ENCODE measurements at places on chromosomes 6 and 20. TPM values are rescaled to one million over a fixed set of nuclear protein-coding genes. Genes with fewer than 3 reads are reported as not detected.

Gene MOG
- total RNA-seq = not detected

Gene GJA10
- 1.3 TPM for total RNA-seq

Gene LPA
- not detected for total RNA-seq

Gene HAO1
- total RNA-seq = not detected

Gene DEFB121
- not detected for total RNA-seq

Gene EYA4
- not detected for total RNA-seq

Gene POM121L2
- not detected for total RNA-seq

Gene C6orf15
- not detected for total RNA-seq

Gene CRISP2
- total RNA-seq = not detected

Gene SMPDL3A
- not detected for total RNA-seq

Gene CBLN4
- not detected for total RNA-seq

Gene MYL9
- not detected for total RNA-seq

Gene LINC00237
- total RNA-seq = 0.14 TPM

Gene SEL1L2
- not detected for total RNA-seq

- no peak overlapping the region for H3K4me3 ChIP-seq
- H3K27me3 ChIP-seq = no peaks in the 10 kb centered on the region
- H3K36me3 ChIP-seq = peaks cover 3% of the 10 kb centered on the region
- peaks cover 14% of the 10 kb centered on the region for H3K4me1 ChIP-seq
Observed at GRCh38 chr20:42756991-42757390, 432.7 kb downstream of the PTPRT start.

DNA sequence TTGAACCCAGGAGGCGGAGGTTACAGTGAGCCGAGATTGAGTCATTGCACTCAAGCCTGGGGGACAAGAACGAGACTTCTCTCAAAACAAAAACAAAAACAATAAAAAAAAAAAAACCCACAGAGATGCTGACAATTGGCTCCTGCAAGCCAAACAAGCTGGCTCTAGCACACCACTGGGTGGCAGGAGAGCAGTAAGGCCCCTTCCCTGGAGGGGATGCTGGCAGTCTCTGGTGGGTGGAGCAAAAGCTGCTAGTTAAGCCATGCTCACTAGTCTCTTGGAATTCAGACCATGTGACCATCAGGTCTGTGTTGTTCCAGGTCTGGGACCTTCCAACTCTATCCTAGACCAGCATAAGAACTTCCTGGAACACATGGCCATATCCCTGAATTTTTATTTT, 18.9 kb upstream of the DSN1 start:
- H3K4me1 ChIP-seq = peaks cover 8% of the 10 kb centered on the region
- no peaks in the 10 kb centered on the region for H3K27me3 ChIP-seq
- peaks cover 51% of the 10 kb centered on the region for H3K36me3 ChIP-seq
- H3K4me3 ChIP-seq = no peak overlapping the region
- H3K27ac ChIP-seq = no peak overlapping the region
- DNase-seq = peak; percentile 77

- no peaks in the 10 kb centered on the region for H3K36me3 ChIP-seq
- no peaks in the 10 kb centered on the region for H3K27me3 ChIP-seq
- no peak for DNase-seq
Observed at GRCh38 chr6:67328269-67328668, 1306.8 kb upstream of the ADGRB3 start.

DNA sequence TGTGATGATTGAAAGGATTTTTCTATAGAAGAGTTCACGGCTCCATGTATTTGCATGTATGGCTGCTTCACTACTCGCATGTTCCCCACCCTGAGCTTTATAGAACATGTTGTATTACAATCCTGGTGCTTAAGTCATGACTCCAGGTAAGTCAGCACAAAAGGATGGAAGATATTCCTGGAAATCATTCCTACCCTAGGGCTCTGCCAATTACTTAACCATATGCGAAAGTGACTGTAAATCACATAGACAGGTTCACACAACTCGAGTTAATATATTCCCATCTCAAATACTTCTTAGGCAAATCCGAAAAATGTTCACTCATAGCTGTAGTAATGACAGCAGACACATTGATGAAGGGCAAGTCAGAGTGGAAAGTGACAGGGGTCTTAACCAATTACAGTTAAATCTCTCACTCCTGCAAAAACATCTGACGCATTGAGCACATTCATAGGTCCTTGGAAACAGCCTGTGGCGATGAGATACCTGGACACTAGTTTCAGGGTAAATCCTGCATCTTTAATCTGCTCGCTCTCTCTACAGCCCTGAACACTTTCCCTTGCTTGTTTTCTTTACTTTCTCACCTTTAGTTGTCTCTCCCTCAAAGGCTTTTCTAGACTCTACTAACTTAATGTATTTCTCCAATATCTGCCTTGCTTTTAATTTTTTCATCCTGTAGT, 35.1 kb downstream of the RNF217 start:
- H3K36me3 ChIP-seq = no peaks in the 10 kb centered on the region
- peaks cover under 1% of the 10 kb centered on the region for H3K4me1 ChIP-seq
- no peak overlapping the region for H3K4me3 ChIP-seq
- H3K27ac ChIP-seq = no peak overlapping the region
- no peaks in the 10 kb centered on the region for H3K27me3 ChIP-seq

DNA sequence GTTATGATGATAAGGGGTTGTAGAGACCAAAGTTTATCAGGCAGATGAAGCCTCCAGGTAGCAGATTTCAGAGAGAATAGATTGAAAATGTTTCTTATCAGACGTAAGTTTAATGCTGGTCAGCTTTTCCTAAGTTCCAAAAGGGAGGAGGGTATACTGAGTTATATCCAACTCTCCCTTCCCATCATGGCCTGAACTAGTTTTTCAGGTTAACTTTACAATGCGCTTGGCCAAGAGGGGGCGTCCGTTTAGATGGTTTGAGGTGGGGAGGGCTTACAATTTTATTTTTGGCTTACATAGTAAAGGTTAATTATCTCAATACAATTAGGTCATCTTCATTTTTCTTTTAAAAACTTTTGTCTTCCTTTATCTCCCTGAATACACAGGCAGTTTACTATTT, 19.4 kb upstream of the IL22RA2 start:
- DNase-seq = peak; percentile 29
- no peaks in the 10 kb centered on the region for H3K4me1 ChIP-seq
- no peak overlapping the region for H3K27ac ChIP-seq

- H3K27me3 ChIP-seq = no peaks in the 10 kb centered on the region
- H3K4me1 ChIP-seq = no peaks in the 10 kb centered on the region
- no peaks in the 10 kb centered on the region for H3K36me3 ChIP-seq
- peak; percentile 81 for DNase-seq
- H3K27ac ChIP-seq = no peak overlapping the region
- H3K4me3 ChIP-seq = no peak overlapping the region
Observed at GRCh38 chr6:20126789-20127653, 85.2 kb downstream of the MBOAT1 start.

GRCh38 chr6:92887871-92888270, 531.5 kb downstream of the EPHA7 start:
- H3K4me1 ChIP-seq = no peaks in the 10 kb centered on the region
- no peak overlapping the region for H3K27ac ChIP-seq
- H3K27me3 ChIP-seq = no peaks in the 10 kb centered on the region

GRCh38 chr6:157517601-157518359, 136.8 kb downstream of the ZDHHC14 start:
- no peaks in the 10 kb centered on the region for H3K36me3 ChIP-seq
- H3K4me1 ChIP-seq = no peaks in the 10 kb centered on the region
- H3K27ac ChIP-seq = no peak overlapping the region
- no peak overlapping the region for H3K4me3 ChIP-seq
- no peaks in the 10 kb centered on the region for H3K27me3 ChIP-seq

GRCh38 chr6:37566111-37566949, 66.6 kb upstream of the CCDC167 start:
- no peaks in the 10 kb centered on the region for H3K27me3 ChIP-seq
- no peak overlapping the region for H3K27ac ChIP-seq
- H3K4me3 ChIP-seq = peak overlapping the region; percentile 45
- peaks cover 46% of the 10 kb centered on the region for H3K4me1 ChIP-seq

GRCh38 chr6:39812496-39812852, 20.3 kb downstream of the DAAM2 start:
- H3K36me3 ChIP-seq = no peaks in the 10 kb centered on the region
- no peak for DNase-seq
- H3K4me3 ChIP-seq = no peak overlapping the region
- peaks cover 10% of the 10 kb centered on the region for H3K4me1 ChIP-seq
- no peak overlapping the region for H3K27ac ChIP-seq
